ENCODE measurements at places on chromosomes 11 and 22. TPM values are rescaled to one million over a fixed set of nuclear protein-coding genes. Genes with fewer than 3 reads are reported as not detected.

DNA sequence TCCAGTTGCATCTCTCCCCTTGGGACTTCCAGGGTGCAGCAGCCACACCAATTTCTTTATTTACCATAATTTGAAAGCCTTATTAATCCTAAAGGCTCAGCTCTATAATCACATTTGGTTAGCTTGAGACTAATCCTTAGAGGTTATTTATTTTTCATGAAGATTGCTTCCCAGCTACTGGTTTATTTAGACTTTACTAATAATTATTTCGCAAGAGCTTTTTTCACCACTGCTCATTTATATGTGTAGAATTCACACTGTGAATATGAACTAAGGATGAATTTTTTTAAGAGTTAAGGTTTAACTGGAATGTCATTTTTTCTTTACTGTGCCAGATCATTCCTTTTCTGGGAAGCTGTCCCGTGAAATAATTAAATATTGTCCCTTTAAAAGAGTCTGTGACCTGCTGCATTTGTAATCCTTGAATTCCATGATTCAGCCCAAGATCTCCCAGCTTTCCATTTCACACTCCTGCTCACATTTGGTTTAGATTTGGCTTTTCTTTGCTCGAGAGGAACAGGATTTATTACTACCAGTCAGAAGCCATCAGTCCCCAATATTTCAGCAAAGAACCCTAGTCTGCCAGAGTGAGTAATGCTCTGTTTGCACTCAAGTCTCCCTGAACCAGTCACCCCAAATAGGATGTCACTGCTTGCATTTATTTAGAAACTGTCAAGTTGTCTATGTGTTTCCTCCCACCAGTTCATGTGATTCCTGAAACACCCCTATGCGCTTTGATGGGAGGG is 4.4 kb upstream of the CD44 start:
- no peak overlapping the region for H3K4me3 ChIP-seq
- H3K27ac ChIP-seq = no peak overlapping the region
- H3K27me3 ChIP-seq = peaks cover 26% of the 10 kb centered on the region
- DNase-seq = no peak

DNA sequence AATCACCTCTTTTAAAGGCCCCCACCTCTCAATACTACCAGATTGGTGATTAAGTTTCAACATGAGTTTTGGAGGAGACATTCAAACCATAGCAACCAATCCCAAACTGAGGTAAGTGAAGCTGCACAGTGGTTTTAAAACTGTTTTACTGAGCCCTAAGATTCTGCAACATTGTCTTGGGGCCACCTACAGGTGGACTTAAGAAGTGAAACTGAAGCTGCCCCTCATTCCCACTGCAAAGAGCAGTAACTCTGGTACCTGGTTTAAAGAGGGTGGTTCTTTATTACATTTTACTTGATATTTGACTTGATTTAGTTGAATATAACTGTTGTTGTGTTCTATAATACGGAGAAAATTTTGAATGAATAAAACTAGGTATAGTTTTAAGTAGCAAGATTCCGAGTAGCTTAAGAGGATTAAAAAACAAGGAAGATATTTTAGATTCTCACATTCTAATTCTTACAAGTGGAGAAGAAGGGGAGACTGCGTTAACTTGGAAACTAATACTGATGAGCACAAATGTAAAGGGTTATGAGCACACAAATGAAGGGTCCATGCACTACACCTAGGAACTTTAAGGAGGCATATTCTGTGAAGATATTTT is 26.7 kb downstream of the SYT9 start:
- H3K4me3 ChIP-seq = no peak overlapping the region
- H3K27ac ChIP-seq = no peak overlapping the region
- H3K4me1 ChIP-seq = no peaks in the 10 kb centered on the region
- H3K27me3 ChIP-seq = peaks cover 2% of the 10 kb centered on the region
- DNase-seq = peak; percentile 53

DNA sequence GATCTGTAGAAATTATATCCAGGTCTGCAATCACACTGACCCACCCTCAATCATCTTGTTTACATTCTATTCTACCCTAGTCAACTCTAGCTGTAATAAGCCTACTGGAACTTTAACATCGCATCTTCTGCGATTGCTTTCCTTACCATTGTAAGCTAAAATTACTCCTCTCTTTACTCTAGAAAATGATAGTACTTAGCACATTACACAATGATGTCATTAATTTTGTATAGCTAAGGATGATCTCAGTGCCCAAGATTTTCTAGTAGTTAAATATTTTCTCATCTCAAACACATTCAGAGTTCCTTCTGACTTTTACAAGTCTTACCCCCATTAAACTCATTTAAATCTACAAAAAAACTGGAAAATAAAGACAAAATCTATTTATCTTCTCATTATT is 39.6 kb upstream of the CTSC start:
- H3K4me3 ChIP-seq = no peak overlapping the region
- DNase-seq = no peak
- no peaks in the 10 kb centered on the region for H3K27me3 ChIP-seq
- no peak overlapping the region for H3K27ac ChIP-seq
- H3K36me3 ChIP-seq = no peaks in the 10 kb centered on the region

Gene ZFP91
- 12.3 TPM for polyA plus RNA-seq
